Omental fat pad (tissue), 4 donors: ENCODE measurements at places on chromosomes 4 and X. TPM values are rescaled to one million over a fixed set of nuclear protein-coding genes. Genes with fewer than 3 reads are reported as not detected.

GRCh38 chr4:140626661-140627376 lies 58.1 kb upstream of the UCP1 start:
- DNase-seq: no peak

GRCh38 chrX:108601276-108601675 lies 135.1 kb downstream of the IRS4 start:
- no peak for DNase-seq

- no peak for DNase-seq
Observed at GRCh38 chr4:14841801-14842768, 160.2 kb upstream of the CPEB2 start.

GRCh38 chr4:152996111-152996571 lies 60.0 kb downstream of the FHDC1 start:
- DNase-seq: no peak

DNA sequence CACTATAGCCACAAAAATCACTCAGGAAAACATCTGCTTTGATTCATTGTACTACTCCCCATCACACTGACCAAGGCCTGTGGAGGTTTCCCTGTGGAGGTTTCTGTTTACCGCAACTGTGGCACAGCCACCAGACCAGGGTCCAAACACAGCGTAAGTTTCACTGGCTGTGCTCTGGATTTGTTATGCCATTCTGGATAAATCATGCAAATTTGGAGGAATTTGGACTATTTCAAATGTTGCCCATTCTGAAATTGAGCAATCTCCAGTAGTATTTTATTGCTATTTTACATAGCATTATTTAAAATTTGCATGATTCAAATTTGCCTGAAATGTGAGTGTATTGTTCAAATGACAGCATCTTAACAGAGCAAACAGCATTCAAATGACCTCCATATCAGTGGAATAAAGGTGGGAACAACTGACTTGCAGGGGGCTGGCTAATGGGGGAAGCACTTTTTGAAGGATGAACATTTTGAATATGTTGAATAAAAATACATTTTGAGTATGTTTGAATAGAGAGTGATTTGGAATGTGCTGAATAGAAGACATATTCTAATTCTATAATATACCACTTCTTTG lies 66.1 kb upstream of the ACSL1 start:
- DNase-seq: no peak

Gene MAGEB1
- total RNA-seq: not detected
